ENCODE measurements at places on chromosomes 13 and 19.

- DNase-seq, result no peak
Measured at GRCh38 chr13:32150794-32151193, 119.2 kb downstream of the FRY start.

- no peak for DNase-seq
Measured at GRCh38 chr13:64505336-64505910, 2724.7 kb downstream of the PCDH9 start.

GRCh38 chr13:32056316-32056715, 24.7 kb downstream of the FRY start:
- no peak for DNase-seq

- no peak for DNase-seq
Measured at GRCh38 chr13:113537205-113537604, 46.7 kb upstream of the DCUN1D2 start.

DNA sequence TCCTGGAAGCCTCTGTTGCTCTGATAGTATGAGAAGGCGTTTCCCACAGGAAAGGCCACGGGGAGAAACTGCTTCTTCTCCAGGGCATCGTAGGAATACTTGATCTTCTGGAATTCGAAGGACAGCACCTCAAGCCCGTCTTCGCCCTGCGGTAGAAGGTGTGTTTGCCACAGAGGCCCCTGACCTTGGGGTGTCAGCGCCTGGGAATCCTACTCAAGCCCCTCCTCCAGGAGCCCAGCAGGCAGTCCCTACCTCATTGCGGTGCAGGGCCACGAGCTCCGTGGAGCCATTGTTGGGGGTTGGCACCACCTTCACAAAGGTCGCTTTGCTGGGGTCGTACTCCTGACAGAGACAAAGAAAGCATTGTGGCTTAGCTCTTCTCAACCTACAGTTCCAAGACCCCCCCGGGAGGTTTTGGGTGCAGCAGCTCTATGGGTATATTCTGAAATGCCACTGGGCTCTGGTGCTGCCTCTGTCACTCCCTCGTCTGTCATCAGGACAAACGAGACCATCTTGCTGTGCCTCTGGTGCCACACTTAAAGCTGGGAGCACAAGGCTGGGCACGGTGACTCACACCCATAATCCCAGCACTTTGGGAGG, 3.7 kb downstream of the ATP13A1 start:
- no peak for DNase-seq

DNA sequence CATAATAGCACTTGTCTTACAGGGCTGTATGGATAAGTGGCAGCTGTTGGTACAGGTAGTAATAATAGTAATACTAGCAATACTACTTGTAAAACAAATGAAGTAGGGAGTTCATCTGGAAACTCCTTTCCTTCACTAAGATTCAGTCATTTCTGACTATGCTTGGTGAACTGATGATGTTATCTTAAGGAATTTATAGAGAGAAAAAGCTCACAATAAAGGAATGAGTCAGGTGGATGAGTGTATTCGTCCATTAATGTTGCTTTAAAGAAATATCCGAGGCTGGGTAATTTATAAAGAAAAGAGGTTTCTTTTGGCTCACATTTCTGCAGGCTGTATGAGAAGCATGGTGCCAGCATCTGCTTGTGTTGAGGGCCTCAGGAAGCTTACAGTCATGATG, 477.3 kb downstream of the KLF12 start:
- DNase-seq, result no peak

DNA sequence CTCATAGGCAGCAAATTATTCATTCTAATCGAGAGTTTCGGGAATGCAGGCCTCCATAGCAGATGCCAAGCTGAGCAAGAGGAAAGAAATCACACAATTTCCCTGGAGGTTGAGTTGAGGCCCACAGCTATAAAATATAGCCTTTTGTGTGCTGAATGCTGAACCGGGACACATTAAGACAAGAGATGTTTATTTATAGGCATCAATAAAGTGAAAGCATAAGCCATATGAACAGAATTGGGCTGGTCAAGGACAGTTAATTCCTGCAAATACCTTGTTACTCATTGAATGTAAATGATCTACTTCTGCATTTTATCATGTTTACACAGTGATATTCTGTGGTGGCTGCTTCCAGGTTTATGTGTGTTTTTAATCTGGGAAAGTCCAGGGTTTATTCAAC, 461.7 kb downstream of the KLF12 start:
- DNase-seq, result no peak

DNA sequence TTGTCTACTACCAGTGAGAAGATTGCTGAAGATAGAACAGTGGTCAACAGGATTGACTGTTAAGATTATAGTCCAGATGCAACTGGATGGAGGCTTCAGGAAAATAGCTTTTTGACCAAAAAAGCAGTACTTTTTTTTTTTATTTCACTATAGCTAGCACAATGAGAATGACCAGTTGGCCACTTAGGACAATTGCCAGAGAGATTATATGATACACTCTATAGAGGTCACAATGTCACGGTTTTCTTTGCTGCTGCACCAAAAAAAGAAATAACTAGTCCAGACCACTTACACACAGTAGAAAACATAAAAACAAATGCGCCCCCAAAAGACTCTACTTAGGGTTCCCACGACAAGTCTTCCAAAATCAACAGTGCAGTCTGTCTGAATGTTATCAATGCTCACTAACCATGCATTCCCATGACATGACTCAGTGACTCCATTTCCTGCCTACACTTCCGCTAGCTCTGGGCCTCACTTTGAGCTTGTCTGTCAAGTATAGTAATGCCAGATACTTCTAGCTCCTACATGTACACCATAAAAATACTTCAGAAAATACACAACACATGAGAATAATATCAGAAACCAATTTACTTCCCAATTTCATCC, 209.1 kb upstream of the STARD13 start:
- peak; percentile 31 for DNase-seq

DNA sequence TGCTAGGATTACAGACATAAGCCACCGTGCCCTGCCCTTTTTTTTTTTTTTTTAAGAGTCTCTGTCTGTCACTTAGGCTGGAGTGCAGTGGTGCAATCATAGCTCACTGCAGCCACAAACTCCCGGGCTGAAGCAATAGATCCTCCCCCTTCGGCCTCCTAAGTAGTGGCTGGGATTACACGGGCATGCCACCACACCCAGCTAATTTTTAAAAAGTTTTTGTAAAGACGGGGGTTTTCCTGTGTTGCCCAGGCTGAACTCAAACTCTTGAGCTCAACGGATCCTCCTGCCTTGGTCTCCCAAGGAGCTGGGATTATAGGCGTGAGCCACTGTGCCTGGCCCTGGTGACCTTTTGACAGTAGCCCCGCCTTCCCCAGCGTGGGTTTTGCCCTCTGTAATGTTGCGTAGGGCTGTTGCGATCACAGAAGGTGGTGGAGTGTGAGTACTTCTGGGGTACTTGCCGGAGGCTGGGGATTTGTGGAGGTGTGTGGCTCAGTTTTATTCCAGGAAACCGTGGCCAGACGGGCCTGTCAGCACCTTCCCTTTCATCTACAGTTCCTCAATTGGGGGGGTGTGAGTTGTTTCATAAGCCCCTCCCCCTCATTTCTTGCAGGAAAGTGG, 11.6 kb upstream of the RETN start:
- no peak for DNase-seq

DNA sequence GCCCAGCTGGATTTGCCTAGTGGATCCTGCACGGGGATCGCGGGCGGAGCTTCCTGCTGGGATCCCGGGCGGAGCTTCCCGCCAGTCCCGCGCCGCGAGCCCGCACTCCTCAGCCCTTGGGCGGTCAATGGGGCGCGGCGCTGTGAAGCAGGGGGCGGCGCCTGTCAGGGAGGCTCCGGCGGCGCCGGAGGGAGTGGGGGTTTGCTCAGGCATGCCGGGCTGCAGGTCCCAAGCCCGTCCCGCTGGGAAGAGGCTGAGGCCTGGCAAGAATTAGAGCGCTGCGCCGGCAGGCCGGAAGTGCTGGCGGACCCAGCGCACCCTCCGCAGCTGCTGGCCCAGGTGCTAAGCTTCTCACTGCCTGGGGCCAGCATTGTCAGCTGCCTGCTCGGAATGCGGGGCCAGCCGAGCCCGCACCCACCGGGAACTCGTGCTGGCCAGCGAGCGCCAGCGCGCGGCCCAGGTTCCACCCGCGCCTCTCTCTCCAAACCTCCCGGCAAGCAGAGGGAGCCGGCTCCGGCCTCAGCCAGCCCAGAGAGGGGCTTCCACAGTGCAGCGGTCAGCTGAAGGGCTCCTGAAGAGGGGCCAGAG, 119.6 kb downstream of the PRR20E start:
- no peak for DNase-seq

GRCh38 chr13:99132295-99132835, 68.3 kb upstream of the UBAC2 start:
- no peak for DNase-seq

DNA sequence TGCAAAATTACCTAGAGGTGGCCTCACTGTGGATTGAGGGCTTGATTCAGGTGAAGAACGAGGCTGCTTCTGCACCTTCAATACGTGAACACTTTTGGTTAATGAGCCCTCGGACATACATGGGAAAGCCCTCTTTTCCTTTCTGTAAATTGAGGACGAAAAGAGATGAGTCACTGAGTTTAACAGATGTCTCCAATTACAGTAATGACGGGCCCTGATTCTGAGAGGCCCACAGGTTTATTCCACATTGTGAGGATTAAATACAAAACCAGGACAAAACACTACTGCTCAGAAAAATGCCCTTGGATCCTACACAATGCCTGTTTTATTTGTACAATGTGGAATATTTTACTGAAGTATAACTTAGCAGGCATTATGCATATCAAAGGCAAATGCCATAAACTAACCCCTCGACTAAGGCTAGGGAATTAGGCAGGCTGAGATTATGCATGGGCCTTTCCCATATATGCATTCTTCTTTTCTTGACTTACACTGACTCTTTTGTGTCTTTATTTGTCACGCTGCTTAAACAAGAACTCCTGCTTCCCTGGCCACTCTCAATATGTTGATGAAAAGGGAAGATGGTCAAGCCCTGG, 819.9 kb downstream of the OLFM4 start:
- no peak for DNase-seq

GRCh38 chr13:66482836-66483235, 747.3 kb downstream of the PCDH9 start:
- no peak for DNase-seq

GRCh38 chr13:79124183-79124582, 281.9 kb downstream of the RBM26 start:
- DNase-seq, result no peak

DNA sequence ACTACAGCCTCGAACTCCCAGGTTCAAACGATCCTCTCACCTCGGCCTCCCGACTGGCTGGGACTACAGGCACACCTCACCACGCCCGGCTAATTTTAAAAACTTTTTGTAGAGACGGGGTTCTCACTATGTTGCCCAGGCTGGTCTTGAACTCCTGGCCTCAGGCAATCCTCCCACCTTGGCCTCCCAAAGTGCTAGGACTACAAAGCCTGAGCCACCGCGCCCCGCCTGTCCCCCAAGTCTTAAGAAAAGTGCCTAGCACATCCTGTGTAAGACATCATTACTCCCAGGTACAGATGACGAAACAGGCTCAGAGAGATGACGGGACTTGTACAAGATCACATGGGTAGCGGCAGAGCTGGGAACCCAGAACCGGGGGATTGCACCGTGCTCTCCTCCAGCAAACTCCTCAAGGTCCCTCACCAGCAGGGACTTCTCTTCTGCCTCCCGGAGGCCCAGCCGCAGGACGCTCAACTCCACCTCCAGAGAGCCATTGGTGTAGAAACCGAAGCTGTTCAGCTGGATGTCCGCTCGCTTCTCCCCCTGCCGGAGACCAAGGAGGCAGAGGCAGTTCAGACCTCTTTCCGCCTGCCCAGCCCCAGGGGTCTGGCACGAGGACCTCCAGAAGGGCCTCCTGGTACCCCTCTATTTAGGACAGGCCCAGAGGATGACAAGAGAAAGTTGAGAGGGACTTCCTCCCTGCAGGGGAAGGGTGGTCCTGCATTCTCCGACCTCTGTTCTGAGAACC, 1.0 kb downstream of the GPR108 start:
- peak; percentile 92 for DNase-seq

DNA sequence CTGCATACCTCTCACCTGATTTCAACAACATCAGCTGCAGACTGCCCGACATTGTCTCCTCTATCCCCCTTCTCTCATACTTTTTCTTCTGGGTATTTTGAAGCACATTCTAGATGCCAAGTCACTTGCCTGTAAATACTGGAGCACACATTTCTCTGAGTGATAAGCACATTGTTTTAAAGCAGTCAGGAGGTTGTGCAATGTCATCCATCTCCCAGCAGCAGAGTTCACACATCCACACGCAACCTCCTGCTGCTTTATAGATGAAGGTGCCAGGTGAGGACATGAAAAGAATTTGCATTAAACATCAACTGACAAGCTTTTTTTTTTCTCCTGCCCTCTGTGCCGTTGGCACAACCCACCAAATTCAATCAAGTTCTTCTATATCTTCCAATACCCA, 5.5 kb downstream of the UPK1A start:
- peak; percentile 44 for DNase-seq

GRCh38 chr13:113342820-113343691, 20.9 kb downstream of the GRTP1 start:
- no peak for DNase-seq

DNA sequence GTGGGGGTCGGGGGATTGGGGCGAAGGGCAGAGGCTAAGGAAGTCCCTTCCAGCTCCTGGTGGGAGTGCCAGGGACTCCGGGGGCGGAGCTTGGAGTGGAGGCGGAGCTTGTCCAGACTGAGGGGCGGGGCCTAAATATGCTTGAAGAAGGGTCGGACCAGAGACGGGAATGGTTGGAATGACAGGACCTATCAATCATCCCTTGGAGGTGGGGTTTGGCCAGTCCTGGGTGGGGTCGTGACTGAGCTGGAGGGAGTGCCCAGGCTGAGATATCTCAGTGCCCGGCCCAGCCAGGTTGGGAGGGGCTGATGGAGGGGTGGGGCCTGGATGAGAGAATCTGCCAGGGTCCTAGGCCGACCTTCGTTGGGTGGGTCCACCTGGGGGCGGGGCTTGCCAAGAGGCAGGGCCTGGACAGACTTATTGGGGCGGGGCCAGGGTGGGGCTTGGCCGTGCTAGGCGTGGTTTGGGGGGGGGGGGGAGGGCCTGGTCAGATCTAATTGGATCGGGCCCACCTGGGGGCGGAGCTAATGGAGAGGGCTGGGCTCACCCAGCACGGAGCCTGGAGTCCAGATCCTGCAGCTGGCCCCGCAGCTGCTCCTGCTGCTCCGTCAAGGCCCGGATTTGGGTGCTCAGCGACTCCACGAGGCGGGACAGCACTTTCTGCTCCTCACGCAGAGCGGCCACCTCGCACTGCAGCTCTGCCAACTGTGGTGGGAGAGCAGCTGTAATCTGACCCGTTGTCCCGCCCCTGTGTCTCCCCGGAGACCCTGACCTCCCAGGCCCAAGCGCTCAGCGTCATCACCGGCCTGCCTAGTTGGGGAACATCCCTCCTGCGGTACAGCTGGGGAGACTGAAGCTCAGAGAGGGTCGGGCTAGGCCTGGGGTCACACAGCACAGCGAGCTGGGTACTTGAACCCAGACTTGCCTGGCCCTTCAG, 2.6 kb upstream of the WIZ start:
- peak; percentile 96 for DNase-seq

DNA sequence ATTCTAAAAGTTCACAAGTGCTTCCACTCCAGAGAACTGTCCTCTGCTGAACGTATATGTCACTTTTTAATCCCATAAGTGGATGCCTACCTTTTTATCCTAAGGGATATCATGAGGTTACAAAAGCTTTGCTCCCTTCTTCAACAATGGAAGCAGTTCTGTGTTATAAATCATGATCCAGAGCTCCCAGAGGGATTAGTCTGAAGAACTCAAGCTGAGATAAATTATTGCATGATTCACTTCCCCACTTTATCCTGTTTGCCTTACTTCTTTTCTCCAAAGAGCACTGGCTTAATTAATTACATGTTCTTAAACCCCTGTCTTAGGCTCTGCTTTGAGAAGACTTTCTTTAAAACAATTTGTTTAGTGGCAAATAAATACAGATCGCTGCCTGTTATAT, 246.7 kb downstream of the PCDH17 start:
- DNase-seq, result no peak

Measured in hepatic stellate cell (primary cell).